ENCODE measurements at places on chromosomes 5 and 9. TPM values are rescaled to one million over a fixed set of nuclear protein-coding genes. Genes with fewer than 3 reads are reported as not detected.

GRCh38 chr9:114423181-114423580, 35.4 kb upstream of the AKNA start:
- DNase-seq, result no peak

- no peak for DNase-seq
Observed at GRCh38 chr9:108205276-108205675, 650.5 kb downstream of the ACTL7B start.

GRCh38 chr9:136348691-136349090, 14.9 kb downstream of the DNLZ start:
- no peak for DNase-seq

GRCh38 chr5:153699035-153699434, 208.6 kb downstream of the GRIA1 start:
- DNase-seq, result no peak

DNA sequence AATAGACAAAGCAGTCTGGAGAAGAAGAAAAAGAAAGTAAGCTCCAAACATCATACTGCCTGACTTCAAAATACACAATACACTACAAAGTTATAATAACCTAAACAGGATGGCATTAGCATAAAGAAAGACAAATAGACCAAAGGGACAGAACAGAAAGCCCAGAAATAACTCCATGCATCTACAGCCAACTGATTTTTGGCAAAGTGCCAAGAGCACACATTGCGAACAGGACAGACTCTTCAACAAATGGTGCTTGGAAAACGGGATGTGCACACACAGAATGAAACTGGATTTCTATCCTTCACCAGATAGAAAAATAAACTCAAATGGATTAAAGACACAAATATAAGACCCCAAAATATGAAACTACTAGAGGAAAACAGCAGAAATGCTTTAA, 66.6 kb upstream of the SPATA31E1 start:
- peak; percentile 48 for DNase-seq

- DNase-seq, result no peak
Observed at GRCh38 chr9:127307802-127308201, 43.2 kb downstream of the GARNL3 start.

PCDHB9 gene
- 0.89 TPM for total RNA-seq

PCDHGB3 gene
- total RNA-seq, result 4.3 TPM

TXNDC15 gene
- 51.8 TPM for total RNA-seq

TCOF1 gene
- total RNA-seq, result 11.9 TPM

PLAC8L1 gene
- total RNA-seq, result not detected
